ENCODE measurements at places on chromosomes 12 and 14.

DNA sequence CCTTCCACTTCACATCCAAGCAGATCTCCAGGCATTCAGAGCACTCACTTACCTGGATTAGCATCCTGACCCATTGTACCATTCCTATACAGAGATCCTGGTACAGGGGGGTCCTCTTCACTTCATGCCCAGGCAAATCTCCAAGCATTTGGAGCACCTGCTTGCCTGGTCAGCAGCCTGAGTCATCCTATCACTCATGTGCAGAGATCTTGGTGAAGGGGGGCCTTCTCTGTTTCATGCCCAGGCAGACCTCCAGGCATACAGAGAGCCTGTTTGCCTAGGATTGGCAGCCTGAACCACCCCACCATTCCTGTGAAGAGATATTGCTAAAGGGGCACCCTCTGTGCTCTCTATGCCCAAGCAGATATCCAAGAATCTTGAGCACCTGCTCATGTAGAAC is 111.1 kb upstream of the CCDC175 start:
- no peak for DNase-seq

GRCh38 chr14:65704850-65705249 is 292.3 kb downstream of the FUT8 start:
- DNase-seq = no peak

DNA sequence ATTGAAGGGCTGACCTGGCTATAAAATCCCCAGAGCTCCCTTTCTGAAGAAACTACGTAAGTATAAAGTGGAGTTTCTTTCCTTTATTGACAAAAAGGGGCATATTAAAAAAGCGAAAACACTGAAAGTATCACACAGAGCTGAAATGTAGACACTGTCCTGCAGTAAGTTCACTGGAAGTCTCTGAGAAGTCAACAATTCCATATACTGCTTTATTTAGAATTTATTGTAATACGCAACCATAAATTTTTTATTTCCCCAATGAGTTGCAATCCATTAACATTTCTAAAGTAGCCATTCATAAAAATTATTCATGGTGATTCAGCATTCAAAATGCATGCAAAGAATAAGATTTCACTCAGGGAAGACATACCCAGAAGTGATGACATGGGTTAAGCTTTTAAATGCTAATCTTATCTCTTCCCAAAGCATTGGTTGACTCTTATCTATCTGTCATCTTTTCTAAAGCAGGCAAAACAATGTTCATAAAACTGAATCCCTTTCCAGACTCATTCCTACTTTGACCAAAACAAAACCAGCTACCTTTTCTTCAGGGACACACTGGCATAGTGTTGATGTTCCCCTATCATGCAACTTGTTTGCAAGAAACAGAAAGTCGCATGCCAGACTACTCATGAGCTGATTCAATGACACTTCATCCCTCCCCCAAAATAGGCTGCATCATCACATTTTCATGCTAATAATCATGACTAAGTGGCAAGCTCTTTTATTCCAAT is 17.3 kb downstream of the KITLG start:
- no peak for DNase-seq

- DNase-seq = no peak
Measured at GRCh38 chr12:26122681-26123481, 2.0 kb downstream of the BHLHE41 start.

GRCh38 chr12:114425031-114425626 is 19.2 kb upstream of the TBX5 start:
- DNase-seq = no peak

GRCh38 chr12:60035835-60036234 is 440.0 kb downstream of the SLC16A7 start:
- no peak for DNase-seq

DNA sequence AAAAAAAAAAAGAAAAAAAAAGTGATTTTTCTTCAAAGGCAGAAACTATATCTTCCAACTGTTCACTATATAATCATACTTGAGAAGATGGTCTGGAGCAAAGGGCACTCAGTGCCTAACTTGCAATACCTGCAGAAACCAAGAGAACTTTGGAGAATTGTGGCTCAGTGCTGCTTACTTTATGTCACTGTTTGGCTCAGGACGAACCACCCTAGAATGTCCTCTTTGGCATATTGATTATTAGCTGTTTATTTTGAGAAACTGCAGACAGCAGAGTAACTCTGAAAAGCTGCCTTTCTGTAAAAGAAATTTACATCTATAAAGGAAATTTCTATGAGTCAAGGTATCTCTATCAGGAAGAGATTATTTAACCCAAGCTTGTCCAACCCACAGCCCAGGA is 100.2 kb downstream of the BBS10 start:
- DNase-seq = no peak

DNA sequence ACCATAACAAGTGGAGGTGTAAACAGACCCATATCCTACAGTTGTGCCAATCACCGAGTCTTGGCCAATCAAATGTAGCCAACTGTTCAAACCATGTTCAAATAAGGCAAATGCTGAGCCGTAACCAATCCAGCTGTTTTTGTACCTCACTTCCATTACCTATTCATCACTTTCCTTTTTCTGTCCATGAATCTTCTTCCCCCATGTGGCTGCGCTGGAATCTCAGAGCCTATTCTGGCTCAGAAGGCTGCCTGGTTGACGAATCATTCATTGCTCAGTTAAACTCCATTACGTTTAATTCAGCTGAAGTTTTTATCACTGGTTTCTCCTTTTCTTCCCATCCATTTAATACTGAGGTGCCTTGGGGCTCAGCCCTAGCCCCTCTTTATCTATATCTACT is 71.1 kb downstream of the TBC1D30 start:
- no peak for DNase-seq

DNA sequence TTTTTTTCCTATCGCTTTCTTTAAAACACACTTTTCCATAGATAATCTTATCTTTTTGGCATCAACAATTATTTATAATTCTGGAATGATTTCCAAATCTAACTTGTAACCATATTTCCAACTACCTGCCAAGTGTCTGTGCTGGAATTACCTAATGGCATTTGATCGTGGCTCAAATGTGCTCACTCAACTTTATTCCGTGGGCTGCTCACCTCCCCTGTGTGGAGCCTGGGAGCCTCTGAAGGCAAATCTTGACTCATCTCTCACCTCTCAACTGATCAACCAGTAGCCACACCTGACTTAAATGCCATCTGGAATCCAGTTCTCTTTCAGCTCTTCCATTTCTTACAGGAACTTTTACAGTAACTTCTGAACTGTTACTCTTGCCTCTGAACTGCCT is 608.6 kb downstream of the DIO2 start:
- DNase-seq = no peak

- DNase-seq = no peak
Measured at GRCh38 chr12:107196681-107197080, 103.3 kb upstream of the CRY1 start.

GRCh38 chr12:52622349-52622748 is 4.0 kb upstream of the KRT73 start:
- DNase-seq = no peak

DNA sequence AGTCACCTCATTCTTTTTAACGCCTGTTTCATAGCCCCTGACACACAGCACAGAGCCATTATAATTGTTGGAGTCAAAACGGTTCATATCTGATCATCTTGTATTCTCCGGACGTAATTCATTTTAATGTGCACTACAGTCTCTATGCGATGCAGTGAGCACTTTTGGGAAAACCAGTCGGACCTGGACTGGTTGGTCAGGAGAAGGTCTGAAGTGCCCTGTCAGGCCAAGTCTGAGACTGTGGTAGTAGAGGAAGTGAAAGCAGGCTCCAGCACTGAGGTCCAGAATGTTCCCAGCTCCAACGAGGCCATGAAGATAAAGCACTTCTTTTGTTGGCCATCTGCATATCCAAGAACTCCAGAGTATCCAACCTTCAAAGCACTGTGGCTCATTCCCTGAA is 117.1 kb upstream of the NCOR2 start:
- DNase-seq = no peak

DNA sequence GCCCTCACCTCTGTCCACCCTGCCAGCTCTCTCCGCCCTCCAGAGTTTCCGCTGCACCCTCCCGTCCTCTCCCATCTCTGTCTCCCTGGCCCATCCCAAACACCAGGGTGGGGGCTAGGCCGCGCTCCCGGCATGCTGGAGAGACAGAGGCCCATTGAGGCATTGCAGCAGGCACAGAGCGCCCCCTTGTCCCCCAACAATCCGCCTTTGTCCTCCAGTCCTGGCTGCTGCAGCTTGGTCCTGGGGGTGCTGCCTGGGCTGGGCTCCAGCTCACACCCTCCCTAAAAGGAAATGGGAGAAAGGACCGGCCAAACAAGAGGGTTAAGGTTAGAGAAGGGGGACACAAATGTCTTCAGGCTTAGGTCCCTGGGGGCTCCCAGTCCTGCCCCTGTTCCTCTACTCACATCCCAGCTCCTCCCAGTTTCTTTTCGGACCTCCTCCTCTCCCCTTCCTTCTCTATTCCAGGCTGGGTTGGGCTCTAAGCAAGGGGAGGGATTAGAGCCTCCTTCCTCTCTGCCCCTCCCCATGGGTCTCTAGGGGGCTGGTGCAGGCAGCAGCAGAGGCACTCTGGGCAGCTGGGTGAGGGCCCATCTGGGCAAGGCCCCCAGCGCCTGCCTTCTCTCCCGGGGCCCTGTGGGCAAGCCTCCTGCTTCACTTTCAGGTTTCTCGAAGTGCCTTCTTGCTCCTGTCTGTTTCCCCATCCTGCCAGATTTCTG is at the start of gene CMTM5:
CMTM5 (plus strand) TSS at position 565 of the 716 bp plus-strand sequence. CDS start 206 bp downstream, outside the sequence.
- DNase-seq = no peak

GRCh38 chr12:103392722-103393121 is 103.0 kb downstream of the C12orf42 start:
- DNase-seq = no peak

DNA sequence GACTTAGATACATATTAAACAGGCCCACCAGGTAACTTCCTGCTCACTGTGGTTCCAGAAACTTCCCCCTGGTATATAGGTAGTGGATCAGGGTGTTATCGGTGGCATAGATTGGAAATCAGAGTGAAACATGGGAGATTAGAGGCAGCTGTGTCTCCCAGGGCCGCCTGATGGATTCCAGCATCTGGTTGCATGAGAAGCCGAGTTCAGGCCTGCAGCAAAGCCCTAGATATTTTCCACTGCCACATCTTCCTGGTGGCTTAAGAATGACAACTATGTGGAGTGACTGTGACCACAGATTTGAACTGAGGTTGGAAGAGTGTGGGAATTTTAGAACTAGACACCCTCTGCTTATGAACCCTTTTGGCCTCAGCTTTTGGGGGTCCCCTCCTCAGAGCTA is 184.8 kb upstream of the NTF3 start:
- no peak for DNase-seq

GRCh38 chr14:89566644-89567415 is 149.8 kb upstream of the FOXN3 start:
- DNase-seq = no peak

DNA sequence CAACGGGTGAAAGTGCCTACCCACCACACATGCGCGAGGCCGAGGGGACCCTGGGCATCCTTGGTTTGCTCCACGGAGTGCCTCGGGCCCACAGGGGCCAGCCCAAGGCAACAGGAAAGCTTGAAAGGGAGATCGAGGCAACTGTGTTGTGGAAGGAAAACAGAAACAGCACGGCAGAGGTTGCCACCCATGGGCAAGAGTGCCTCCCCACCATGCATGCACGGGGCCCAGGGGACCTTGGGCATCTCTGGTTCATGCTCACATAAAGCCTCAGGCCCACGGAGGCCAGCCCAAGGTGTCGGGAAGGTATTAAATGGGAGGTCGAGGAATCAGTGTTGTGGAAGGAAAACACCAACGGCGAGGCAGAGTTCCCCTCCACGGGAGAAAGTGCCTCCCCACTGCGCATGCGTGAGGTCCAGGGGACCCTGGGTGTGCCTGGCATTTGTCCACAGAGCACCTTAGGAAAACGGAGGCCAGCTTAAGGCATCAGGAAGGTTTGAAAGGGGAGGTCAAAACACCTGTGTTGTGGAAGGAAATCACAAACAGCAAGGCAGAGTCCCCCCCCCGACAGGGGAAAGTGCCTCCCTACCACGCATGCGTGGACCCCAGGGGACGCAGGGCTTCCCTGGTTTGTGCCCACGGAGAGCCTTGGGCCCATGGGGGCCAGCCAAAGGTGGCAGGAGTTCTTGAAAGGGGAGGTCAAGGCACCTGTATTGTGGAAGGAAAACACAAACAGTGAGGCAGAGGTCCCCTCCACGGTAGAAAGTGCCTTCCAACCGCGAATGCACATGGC is 367.3 kb downstream of the ALG10 start:
- DNase-seq = no peak

- DNase-seq = no peak
Measured at GRCh38 chr12:78236264-78236663, 405.6 kb downstream of the NAV3 start.

DNA sequence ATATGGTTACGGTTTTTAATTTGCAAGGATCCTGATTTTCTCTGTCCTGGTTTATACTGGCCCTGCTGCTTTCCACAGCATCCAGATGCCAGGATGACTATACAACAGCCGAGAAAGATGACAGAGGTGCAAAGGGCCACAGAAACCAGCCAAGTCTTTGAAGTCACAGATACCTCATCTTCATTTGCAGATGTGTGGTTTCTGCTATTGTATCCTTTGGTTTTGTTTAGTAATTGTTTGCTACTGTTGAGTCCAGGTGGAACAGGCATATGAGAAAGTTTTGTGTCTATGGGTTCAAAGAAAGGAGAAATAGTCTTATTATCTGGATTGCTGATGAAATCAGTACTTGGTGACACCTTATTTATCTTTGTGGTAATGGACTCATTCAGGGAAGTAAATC is 17.3 kb upstream of the KLHL42 start:
- peak; percentile 62 for DNase-seq

- DNase-seq = no peak
Measured at GRCh38 chr12:129966146-129966995, 62.5 kb upstream of the TMEM132D start.

DNA sequence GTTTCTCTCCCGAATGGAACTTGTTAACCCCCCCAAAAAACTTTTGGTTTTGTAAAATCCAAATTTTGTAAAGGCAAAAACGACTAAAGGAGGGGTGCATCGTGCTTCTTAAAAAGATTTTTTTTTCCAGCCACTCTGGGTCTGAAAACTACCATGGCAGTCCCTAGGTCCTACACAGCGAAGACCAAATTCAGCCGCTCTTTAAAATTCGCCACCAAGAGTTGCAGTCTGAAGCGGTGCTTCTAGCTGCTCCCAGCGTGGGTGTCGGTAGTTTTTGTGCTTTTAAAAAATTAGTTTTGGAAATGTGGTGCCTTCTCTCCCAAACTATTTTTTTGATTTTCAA is 873 bp upstream of the GSC start:
- DNase-seq = no peak

GRCh38 chr14:47539031-47539461 is 136.4 kb downstream of the MDGA2 start:
- DNase-seq = peak; percentile 21

DNA sequence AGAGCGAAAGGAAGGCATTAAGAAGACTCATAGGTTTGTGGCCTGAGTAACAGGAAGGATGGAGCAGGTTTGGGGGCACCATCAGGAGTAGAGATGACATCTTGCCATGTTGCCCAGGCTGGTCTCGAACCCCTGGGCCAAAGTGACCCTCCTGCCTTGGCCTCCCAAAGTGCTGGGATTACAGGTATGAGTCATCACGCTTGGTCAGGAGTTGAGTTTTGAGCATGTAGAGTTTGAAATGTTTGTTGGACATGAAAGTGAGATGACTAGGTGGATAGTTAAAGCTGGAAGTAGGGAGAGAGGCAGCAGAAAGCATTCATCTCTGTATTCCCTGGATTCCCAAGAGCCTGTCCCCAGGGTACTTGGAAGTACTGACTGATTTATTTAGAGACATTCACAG is 112.6 kb downstream of the ERC1 start:
- DNase-seq = no peak

GRCh38 chr12:8088574-8088973 is 6.5 kb downstream of the NECAP1 start:
- DNase-seq = peak; percentile 70

GRCh38 chr12:43273467-43273866 is 278.5 kb downstream of the ADAMTS20 start:
- no peak for DNase-seq
